AG10803 (cell line): ENCODE measurements at places on chromosomes 2 and 18.

DNA sequence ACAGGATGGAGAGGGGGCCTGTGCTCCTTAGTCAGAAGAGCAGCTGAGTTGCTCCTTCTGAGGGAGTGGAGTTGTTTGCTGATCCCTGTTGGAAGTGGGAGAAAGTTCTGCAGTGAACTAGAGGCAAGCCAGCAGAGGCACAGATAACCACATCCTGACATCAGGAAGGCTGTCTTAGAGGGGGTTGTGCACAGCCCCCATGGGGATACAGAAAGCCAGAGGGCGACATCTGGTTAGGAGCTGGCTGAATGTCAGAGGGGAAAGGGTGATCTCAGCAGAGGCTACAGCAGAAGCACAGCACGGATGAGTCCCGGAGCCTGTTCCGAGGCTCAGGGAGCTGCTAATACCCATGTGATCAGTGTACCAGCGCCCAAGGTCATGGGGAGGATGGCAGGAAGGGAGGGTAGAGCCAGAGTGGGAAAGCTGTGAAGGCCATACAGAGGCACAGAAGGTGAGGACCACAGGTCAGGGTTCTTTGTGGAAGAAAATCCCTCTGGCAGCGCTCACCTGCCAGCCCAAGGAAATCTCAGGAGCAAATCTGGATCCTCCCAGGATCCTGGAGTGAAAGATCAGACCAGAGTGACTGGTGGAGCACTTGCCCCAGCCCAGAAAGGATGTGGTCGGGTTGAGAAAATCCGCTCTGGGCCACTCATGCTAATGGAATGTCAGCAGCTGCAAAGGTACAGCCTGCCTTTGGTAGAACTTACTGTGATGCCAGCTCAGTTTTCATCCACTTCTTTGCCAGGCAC lies 111.8 kb downstream of the STPG4 start:
- peak; percentile 96 for DNase-seq

DNA sequence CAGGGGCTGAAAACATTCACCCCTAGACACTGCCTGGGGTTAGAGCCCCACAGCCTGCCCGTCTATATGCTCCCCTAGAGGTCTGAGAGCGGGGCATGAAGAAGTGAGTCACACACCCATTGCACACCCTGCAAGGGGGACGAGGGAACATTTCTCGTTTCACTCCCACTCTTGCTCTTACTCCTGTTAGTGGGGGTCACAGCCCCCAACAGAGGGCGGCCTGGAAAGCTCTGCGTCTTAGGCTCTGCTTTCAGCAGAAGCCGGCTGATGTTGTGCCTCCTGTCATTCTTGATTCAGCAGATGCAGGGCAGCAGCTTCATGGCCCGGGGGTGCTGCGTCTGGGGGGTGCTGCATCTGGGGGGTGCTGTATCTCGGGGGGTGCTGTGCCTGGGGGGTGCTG lies 141.3 kb downstream of the ASB1 start:
- DNase-seq, result no peak

- DNase-seq, result no peak
Observed at GRCh38 chr18:59372975-59373374, 13.9 kb upstream of the LMAN1 start.

DNA sequence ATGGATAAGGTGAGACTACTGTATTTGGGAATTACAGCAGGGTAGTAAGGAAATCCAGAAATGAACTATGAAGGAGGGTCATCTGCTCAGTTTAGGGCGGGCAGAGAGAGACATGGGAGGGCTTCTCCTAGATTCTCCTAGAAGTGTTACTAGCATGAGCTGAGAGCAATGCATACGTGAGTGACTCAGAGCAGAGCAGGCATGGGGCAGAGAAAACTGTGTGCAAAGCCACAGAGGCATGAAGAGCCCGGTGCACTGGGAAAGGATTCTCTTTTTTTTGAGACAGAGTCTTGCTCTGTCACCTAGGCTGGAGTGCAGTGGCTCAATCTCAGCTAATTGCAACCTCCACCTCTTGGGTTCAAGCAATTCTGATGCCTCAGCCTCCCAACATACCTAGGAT lies 116.2 kb downstream of the SOCS6 start:
- no peak for DNase-seq

DNA sequence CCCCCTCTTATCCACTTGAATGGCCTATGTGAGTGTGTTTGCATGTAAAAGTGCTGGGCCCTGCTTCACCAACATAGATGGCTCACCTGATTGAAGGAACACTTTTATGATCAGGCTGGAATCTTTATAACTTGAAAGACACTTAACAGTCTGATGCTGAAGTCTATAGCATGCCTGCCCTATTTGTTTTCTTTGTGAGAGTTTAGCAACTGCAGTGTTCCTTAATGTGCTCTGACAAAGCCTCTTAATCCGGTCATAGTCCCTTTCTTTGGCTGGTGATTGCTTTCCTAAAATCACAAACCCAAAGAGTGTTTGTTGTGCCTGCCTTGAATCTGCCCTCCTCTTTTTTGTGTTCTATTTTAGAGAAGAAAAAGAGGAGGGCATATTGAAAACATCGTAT lies 1382.8 kb upstream of the CELF4 start:
- no peak for DNase-seq

DNA sequence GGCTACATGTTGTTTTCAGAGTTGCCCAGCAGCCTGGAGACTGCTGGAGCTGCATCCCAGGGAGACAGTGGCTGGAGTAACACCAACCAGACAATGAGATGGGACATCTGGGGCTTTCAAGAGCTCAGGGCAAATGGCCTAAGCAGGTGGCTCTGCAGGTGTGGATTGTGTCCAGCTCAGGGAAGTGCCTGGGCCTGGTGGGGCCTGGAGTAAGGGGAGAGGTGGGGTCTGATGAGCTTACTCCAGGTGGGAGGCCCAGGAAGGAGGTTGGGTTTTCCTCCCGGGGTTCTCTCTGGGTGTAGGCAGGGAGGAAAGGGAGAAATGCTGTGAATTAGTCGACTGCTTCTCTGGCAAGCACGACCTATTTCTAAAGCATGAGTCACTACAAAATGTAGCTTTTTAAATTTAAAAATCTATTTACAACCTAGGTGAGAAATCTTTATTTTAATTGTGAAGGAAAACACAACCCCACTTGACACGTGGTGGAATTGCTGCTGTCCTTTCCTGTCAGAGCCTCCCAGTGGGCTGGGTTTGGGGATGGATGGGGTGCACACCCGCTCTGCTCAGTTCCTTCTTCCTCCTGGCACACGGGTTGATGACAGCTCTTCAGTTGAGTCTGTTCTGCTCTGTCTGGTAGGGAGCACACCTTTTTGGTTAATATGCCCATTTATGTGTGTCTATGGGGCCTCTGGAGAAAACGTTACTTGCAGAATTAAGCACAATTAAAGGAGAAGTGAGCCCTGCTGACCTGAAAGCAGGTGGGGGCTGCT lies 81.6 kb downstream of the SH3RF3 start:
- DNase-seq, result peak; percentile 41

- peak; percentile 76 for DNase-seq
Observed at GRCh38 chr2:168699844-168700417, 102.5 kb upstream of the NOSTRIN start.

- no peak for DNase-seq
Observed at GRCh38 chr18:12287131-12287681, 20.8 kb upstream of the TUBB6 start.

DNA sequence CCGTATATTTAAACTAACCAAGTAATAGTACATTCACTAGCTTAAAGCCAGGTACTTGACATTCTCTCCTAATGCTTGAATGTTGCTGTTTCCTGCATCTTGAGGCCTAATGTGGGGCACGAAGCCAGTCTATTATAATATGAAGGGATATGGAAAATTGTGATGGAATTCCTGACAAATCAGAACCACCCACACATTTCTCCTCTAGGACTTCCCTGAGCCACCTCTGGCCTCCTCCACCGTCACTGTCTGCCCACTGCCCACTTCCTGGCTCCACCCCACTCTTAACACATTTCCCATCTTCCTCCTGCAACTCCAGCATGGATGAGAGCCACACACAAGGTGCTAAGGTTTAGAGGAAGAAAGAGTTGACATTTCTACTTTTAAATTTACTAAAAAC lies 19.0 kb upstream of the INO80C start:
- DNase-seq, result no peak

DNA sequence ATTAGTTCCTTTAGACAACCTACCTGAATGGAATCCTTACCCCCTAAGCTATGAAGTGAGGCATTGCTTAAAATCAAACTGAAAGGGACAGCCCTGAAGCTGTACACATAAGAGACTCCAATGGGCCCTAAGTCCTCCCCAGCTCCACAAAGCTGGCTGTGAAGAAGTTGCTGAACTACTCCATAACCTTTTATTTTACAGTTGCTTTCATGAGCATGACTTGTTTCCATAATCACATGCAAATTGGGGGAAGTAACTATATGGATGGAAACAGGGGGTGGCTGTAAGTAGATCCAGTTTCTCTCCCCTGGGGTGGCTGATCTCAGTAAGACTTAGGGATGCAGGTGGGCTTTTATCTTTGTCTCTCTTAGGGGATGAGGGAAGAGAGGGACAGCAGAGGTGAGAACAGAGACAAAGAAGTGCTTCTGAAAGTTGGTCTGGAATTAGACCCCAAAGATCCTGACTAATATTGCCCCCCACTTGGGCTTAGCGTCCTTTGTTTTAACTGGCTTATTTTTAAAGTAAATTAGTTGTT lies 5.5 kb downstream of the FZD5 start:
- DNase-seq, result no peak

- no peak for DNase-seq
Observed at GRCh38 chr2:198144660-198145059, 340.3 kb downstream of the PLCL1 start.

DNA sequence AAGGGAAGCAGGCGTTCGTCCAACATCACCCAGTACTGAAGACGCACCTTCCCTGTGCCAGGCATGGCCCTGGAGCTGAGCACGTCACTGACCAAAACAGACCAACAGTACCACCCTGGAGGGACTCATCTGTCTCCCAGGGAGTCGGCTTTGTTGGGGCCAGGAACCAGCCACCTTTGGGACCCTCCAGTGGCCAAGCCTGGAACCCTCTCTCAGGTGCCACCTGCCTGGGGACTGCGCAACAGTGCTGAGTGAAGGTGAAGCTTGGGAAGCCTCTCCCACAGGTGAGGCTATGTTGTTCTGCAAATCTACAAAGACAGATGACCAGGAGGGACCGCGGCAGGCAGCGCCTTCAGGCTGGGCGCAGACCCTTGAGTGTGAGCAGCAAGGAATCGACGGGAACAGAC lies 91.4 kb upstream of the OTOS start:
- DNase-seq, result no peak

- no peak for DNase-seq
Observed at GRCh38 chr2:26901326-26902183, 53.6 kb downstream of the DPYSL5 start.

DNA sequence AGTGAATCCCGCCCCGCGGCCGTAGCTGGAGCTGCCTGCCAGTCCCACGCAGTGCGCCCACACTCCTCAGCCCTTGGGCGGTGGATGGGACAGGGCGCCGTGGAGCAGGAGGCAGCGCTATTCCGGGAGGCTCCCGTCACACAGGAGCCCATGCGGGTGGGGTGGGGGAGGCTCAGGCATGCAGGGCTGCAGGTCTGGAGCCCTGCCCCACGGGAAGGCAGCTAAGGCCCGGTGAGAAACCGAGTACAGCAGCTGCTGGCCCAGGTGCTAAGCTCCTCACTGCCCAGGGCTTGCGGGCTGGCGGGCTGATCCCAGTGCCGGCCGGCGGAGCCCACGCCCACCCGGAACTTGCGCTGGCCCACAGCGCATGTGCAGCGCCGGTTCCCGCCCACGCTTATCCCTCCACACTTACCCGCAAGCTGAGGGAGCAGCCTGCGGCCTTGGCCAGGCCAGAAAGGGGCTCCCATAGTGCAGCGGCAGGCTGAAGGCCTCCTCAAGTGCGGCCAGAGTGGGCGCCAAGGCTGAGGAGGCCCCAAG lies 1152.8 kb upstream of the CELF4 start:
- no peak for DNase-seq

DNA sequence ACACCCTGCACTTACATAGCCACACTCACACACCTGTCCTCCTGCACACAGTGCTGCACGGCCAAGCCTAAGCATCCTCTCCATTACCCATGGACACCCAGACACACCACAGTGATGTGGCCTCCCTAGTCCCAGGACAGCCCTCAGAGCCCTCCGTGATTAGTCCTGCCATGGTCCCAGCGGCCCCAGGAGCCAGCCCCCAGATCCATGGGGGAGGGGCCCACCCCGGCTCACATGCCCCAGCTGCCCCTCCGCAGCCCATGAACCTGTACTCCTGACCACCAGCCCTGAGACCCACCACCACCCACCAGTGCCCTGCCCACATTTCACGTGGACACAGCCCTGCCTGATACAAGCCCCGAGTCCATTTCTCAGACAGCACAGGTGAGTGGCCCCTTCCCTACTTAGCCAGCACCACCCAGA lies 8.1 kb upstream of the DUSP2 start:
- no peak for DNase-seq

DNA sequence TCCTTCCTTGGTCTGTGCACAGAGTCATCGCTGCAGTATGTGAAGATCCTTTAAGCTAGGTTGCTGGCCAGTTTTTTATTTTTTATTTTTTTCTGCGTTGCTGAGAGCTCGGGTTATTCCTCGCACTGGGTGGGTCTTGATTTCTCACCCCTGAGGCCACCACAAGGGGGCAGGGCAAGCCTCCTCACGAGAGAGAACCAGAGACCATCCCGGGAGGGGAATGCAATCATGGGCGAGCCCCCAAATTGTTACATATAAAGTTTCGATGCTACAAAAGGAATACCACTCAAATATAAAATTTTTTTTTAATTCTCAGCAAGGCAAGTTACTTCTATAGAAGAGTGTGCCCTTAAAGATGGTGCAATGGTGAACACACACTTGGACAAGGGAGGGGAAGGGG lies 24.9 kb downstream of the HTR2B start:
- no peak for DNase-seq

- no peak for DNase-seq
Observed at GRCh38 chr2:75569546-75569945, 8.8 kb upstream of the EVA1A start.

- no peak for DNase-seq
Observed at GRCh38 chr18:78783564-78783960, 196.1 kb upstream of the SALL3 start.

- DNase-seq, result no peak
Observed at GRCh38 chr18:63405986-63406385, 16.3 kb downstream of the VPS4B start.

- no peak for DNase-seq
Observed at GRCh38 chr2:86499326-86499725, 58.2 kb downstream of the KDM3A start.

DNA sequence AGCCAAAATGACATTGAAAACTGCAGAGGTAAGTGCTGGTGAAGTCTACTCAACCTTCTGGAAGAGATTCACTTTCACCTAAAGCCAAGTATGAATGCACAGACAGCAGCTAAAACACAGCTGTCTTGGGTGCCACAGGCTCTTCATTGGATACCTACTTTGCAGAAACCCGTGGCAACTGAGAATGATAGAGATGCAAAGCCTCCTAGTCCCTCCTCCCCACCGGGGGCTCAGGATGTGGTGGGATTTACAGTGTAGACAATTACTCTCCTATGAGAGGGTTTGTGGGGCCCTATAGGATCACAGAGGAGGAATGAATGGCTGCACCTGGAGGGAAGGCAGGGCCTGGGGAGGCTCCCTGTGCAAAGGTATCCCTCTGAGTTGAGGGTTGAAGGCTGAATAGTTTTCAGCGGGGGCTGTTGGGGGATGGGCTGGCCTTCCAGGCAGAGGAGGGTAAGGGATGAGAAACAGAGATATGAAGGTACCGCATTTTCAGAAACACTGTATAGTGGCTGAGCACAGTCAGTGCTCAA lies 131.6 kb downstream of the RNF144A start:
- DNase-seq, result no peak
